ENCODE measurements at places on chromosomes 4 and X.

- DNase-seq = no peak
These were observed 32.8 kb upstream of the MAML3 start for GRCh38 chr4:140186651-140187315.

- no peak for DNase-seq
These were observed 69.0 kb upstream of the TMEM33 start for GRCh38 chr4:41865981-41866798.

DNA sequence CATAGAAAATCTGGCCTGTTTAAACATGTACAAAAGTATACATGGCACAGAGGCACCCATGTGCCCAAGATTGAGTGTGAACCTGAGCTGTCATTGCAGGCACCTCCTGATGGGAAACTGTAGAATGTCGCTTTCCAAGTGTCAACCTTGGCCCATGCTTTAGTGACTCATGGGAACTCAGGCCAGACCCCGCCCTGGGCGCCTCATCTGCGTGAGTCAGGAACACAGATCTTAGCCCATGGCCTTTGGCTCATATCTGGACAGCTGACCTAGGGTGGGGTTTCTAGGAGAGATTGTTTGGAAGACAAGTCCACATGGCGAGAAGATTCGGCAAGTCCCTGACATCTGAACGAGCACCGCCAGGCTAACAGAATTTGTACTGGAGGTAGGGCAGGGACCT is 50.0 kb downstream of the CYTL1 start:
- DNase-seq = no peak

DNA sequence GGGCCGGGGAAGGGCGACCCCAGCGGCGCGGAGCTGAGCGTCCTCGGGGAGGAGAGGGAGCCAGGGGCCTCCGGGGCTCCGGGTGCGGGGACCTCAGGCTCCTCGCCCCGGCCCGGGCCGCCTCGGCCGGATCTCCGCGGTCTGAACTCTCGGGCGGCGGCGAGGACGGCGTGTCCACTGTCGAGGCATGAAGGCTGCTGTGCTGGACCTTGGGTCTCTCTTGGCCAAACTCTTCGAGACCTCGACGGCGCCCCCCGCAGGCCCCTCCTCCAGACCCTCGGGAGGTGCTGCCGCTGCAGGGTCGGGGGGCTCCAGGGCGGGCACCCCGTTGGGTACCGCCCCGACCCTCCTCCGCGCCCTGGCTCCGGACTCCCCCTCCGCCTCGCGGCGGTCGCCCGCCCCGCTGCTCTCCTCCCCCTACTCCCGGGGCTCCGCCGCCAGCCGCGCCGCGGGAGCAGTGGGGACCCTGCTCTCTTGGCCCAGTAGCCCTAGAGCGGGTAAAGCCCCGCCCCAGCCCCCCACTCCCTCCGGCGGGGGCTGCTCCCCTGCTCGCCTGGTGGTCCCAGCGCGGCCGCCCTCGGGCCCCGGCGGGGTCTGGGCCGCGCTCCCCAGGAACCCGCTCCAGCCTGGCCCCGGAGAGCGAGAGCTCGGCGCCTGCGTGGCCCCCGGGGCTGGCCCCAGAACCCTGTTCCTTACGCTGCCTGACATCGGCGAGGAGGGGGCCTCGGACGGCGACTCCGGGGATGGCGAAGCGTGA is 564 bp downstream of the FAM149A start:
- peak; percentile 14 for DNase-seq

DNA sequence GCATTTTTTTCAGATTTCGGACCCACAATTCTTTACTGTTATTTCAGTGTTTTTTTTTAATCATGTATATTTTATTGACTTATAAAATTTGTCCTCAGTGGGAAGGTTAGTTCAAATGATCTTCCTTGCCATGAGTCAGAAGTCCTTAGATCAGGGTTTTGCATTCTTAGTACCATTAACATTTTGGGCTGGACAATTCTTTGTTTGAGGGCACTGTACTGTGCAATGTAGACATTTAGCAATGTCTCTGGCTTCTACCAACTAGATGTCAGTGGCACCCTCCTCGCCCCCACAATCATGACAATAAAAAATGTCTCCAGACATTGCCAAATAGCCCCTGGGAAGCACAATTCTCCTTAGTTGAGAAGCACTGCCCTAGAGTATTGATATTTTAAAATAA is 176.6 kb downstream of the VEGFC start:
- DNase-seq = no peak

DNA sequence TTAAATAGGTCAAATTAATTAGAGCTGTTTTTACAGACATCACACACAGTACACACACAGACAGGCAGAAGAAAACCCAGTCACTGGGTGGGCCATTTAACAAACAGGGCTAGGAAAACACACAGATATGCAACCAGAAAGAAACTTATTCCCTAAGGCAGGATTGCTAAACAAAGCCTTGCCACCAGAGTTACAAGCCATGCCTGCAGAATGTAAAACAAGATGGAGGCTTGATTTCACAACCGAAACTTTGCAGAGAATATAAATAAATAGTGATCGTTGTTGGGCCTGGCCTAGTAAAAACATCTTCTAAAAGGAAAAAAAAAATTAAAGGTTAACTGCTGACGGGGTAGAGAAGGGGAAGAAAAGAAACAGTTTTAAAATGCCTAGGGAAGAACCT is 212.3 kb downstream of the NAP1L3 start:
- no peak for DNase-seq

- DNase-seq = no peak
These were observed 30.5 kb downstream of the PLAC8 start for GRCh38 chr4:83083925-83084475.

DNA sequence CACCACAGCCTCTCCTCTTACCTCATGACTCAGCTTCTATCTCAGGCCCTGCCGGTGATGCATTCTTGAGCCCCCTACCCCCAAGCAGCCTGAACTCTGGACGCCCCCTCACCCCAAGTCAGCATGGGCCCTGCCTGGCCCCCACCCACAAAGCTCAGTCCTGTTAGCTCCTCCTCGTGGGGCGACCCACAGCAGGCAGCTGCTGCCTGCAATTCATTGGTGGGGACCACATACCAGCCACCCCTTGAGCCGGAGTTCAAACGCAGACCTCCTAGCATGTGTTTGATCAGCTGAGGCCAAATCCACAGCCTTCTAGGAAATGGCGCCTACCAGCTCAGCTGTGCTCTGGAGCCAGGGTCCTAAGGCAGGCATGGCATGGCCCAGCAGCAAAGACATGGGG is 111.8 kb downstream of the EFNB1 start:
- no peak for DNase-seq

GRCh38 chr4:113636438-113636818 is 125.1 kb downstream of the CAMK2D start:
- no peak for DNase-seq

DNA sequence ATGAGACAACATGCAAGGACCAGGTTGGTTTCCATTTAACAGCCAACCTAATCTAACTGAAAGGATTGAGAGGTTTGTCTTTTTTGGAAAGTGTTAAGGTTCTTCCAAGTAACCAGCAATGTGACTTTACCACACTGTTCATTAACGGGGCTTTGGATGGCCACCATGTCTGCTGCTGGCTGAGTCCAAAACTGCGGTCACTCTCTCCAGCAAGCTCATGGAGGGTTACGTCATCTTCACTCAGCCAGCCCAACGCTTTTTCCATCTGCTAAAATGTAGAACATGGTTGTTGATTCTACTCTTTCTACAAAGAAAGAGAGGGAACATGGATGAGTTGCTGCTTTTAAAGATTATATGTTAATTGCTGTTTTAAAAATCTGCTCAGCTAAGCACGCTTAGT is 11.0 kb downstream of the PKD2 start:
- DNase-seq = no peak

DNA sequence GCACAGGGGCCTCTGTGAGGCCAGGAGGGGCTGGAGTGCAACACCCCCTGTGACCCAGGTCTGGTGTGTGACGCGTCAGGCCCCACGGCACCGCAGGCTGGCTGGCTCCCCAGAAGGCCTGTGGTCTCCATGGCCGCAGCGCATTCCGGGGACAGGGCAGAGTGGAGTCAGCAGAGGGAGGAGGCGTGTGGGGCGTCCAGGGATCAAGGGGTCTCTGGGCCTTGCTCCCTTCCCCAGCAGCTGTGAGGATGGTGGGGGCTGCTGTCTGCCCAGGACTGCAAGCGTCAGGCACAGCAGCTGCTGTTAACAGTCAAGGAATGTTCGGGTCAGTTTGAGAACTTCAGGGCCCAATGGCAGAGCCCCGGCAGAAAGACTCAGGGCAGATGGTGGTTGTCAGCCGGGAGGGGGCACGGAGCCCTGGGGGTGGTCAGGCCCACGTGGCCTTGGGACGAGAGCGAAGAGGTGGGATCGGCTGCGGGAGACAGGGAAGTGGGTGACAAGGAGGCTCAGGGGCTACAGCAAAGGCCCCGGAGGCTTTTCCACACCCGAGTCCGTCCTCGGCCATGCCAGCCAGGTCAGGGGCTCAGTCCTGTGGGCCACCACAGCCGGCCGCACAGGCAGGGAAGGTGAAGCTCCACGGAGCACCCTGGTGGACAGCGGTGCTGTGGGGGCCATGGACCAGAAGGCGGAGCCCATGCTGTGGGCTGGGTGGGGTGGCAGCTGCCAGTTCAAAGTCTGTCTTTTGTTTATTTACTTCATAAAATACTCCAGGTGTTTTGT is 18.3 kb downstream of the PCGF3 start:
- DNase-seq = no peak

GRCh38 chr4:98584265-98584664 is 74.1 kb downstream of the TSPAN5 start:
- DNase-seq = no peak

DNA sequence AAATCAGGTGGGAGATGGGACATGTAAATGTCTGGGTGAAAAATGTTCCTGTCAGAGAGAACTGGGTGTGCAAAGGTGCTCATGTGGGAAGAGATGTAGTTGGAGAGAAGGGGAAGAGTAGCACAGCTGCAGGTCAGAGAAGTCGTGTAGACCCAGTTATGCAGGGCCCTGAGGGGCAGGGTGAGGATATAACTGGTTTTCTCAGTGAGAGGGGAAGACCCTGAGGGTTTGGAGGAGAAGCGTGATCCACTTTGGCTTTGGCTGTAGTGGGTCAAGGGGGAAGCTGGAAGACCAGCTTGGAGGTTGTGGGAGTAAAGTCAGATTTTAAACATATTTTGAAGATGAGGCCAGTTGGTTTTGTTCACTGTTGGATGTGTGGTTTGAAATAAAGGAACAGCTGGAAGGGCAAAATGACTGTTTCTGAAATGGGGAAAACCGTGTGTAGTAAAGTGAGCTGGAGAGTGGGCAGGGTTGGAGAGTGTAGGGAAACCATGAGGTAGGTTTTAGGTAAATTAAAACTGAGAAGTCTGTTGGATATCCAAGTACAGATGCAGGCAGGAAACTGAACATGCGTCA is 44.2 kb downstream of the NAP1L5 start:
- no peak for DNase-seq

- DNase-seq = no peak
These were observed 1.6 kb upstream of the ASB5 start for GRCh38 chr4:176270669-176271068.

GRCh38 chr4:116531870-116532269 is 553.5 kb downstream of the TRAM1L1 start:
- no peak for DNase-seq

- no peak for DNase-seq
These were observed 185.5 kb downstream of the CEP135 start for GRCh38 chr4:56134266-56134665.

GRCh38 chrX:15465347-15465746 is 27.8 kb downstream of the PIR start:
- DNase-seq = no peak

GRCh38 chr4:38076153-38076669 is 116.0 kb downstream of the PTTG2 start:
- no peak for DNase-seq

- DNase-seq = no peak
These were observed 247.3 kb downstream of the SLC7A11 start for GRCh38 chr4:137994853-137995252.

DNA sequence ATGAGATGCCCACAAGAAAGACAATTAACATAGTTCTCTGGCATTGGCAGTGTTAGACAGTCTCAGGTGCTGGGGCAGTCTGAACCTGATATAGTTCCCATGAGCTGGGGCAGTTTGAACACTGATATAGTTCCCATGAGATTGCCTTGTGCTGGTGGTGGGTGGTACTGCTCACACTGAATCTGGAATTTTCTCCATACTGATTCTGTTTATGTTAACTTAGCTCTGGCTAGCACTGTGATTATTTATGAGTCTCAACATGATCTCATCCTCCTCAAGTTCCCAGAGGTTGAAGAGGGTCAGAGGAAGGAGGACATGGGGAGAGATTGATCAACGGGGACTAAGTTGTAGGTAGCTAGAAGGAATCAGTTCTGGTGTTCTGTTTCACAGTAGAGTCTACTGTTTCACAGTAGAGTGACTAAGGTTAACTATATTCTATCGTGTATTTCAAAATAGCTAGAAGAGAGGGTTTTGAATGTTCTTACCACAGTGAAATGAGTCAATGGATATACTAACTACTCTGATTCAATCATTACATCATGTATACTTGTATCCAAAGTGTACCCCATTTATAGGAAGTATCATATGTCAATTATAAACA is 379.9 kb downstream of the ADAM29 start:
- DNase-seq = no peak

DNA sequence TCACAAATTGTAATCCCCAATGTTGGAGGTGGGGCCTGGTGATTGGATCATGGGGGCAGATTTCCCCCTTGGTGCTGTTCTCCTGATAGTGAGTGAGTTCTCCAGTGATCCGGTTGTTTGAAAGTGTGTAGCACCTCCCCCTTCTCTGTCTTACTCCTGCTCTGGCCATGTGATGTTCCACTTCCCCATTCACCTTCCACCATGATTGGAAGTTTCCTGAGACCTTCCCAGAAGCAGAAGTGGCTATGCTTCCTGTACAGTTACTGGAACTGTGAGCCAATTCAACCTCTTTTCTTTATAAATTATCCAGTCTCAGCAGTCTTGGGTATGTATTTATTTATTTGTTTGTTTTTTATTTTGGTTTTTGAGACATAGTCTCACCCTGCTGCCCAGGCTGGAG is 143.2 kb downstream of the CPE start:
- no peak for DNase-seq

GRCh38 chr4:33722254-33722653 is 2522.1 kb downstream of the ARAP2 start:
- no peak for DNase-seq

DNA sequence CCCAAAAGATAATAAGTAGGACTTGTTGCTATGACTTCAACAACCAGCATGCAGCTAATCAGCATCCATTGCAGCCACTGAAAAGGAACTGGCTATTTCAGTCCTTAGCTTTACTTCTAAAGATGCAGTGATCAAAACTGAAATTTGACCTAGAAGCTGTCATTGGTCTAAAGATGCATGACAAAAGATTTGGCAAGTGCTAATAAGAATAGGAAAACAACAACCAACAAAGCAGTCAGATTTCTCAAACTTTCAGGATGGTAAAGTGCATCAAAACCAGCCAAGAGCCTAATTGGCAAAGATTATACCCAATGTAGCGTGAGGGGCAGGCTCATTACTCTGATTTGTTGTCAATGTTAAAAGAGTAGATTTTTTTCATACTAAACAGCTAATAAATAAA is 77.1 kb upstream of the WDR17 start:
- no peak for DNase-seq
